Foreskin keratinocyte (primary cell): ENCODE measurements at places on chromosomes 2 and 18. TPM values are rescaled to one million over a fixed set of nuclear protein-coding genes. Genes with fewer than 3 reads are reported as not detected.

GRCh38 chr2:241001413-241002274, 3.2 kb downstream of the SNED1 start:
- DNase-seq = no peak

DNA sequence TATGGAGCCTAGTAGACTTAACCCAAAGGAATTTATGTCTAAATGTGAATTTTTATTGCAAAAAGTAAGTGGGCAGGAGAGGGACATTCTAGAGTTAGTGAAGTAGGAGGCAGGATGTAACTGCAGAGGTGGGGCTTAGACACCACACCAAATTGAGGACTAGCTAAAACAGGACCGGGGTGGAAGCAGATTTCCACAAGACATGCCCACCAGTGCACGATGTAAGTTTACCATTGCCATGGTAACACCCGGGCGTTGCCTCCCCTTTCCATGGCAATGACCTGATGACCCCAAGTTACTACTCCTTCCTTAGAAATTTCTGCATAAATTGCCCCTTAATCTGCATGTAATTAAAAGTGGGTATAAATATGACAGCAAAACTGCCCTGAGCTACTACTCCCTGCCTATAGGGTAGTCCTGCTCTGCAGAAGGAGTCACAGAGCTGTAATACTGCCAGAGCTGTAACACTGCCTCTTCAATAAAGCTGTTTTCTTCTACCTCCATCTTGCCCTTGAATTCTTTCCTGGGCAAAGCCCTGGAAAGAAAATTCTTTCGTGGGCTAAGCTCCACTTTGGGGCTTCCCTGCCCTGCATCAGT, 509.7 kb downstream of the ERBB4 start:
- no peak for DNase-seq

DNA sequence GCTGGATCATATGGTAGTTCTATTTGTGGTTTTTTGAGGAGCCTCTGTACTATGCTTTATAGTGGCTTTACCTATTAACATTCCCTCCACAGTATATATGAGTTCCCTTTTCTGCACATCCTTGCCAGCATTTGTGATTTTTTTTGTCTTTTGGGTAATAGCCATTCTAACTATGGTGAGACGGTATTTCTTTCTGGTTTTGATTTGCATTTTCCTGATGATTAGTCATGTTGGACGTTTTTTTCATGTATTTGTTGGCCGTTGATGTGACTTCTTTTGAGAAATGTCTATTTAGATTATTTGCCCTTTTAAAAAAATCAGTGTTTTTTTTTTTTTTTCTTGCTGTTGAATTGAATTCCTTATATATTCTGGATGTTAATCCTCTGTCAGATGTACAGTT, 31.1 kb downstream of the ACTR3 start:
- no peak for DNase-seq

GRCh38 chr2:68770271-68771111, 35.9 kb downstream of the ARHGAP25 start:
- DNase-seq = no peak

DNA sequence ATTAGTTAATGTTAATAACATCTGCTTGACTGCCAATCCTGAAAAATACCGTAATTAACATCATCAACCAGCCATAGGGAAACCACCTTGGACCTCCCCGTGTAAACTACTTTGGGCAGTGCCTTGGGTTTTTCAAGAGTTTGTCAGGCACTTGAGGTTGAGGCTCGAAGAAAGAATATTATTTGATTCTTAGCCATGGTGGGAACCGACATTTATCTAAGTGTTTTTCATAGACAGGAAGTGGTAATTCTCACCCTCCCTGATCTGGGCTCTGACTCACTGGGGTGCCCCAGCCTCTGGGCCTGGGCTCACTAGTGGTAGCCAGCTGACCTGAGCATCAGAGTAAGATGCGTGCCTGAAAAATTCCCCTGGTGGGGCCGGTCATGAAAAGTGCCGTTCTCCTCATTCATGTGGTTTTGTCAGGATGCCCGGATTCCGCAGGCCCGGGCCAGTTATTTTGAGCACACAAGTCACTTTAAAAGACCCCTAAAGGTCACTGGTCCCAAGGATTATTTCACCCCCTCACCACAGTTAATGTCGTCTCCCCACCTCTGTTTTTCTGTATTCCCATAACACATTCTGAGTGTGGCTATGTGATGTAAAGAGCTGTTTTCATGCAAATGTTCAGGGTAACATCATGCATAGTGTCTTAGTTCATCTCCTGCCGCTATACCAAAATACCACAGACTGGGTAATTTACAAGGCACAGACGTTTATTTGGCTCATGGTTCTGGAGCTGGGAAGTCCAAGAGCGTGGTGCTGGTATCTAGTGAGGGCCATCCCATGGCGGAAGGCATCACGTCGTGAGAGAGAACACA, 21.6 kb upstream of the SPATA3 start:
- peak; percentile 20 for DNase-seq

GRCh38 chr2:148999451-148999921, 39.0 kb upstream of the LYPD6B start:
- no peak for DNase-seq

Gene SKOR2
- total RNA-seq = not detected in 2 replicates
